ENCODE measurements at places on chromosomes 2 and 18.

- DNase-seq = no peak
Measured at GRCh38 chr18:49658823-49659404, 97.1 kb downstream of the LIPG start.

DNA sequence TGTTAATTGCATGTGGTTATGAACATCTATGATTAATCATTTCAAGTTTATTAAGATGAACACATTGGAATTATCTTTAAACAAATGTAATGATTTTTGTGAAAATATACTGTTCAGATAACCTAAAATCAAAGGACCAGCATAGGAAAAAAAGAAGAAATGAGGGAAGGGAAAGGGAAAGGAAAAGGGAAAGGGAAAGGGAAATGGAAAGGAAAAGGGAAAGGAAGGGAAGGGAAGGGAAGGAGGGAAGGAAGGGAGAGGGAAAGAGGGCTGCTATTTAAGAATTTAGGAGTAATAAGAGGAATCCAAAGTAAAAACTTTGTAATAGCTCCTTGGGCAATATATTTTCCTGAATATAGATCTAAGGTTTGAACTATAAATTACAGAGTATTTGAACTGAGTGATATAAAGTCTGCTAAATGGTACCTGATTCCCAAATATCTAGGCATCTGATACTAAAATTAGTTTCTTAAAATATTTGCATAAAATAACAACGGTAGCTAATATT, 726.3 kb downstream of the EPHA4 start:
- no peak for DNase-seq

DNA sequence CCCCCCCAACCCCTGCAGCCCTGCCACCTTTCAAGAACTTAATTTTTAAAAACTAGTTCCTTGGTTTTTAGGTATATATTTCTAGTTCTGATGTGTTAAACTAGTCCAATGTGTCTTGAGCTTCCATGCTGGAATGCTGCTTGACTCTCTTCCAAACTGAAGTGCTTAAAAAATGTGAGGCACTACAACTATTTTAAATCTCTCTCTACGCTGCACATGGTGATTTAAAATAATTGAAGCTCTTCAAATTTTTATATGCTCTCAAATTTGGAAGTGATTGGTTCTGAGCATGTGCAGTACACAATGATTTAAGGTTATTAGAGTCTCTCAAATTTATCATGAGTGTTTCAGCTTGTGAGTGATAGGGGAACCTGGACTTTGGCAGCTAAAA, 192.6 kb upstream of the ZEB2 start:
- no peak for DNase-seq

DNA sequence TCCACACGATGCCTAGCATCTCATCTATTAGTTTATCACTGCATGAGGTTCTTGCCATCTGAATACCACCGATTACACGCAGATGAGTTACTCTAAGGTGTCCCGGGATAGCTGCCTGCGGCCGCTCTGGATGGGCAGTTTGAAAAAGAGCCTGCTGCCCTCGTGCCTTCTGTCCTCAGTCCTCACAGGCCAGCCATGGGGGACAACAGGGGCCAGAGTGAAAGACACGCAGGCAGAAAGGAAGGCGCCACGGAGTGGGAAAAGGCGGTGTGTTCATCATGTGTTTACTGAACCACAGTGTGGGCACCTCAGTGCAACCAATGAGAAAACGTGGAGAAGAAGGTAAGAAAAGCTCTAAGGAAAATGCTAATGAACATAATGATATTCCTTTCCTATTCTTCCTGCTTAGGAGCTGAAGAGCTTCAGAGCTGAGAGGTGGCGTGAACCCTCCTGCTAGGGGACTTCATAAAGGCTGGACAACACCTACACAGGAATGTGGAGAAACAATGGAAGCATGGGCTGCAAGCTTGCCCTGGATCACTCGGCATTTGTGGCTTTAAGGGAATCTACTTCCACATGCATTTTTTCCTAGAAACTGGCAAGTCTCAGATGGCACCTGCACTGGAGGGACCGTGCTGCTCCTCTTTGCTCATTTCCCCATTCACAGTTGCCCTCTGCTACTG, 50.9 kb downstream of the CABYR start:
- no peak for DNase-seq

- no peak for DNase-seq
Measured at GRCh38 chr2:46072101-46072820, 224.9 kb upstream of the EPAS1 start.

DNA sequence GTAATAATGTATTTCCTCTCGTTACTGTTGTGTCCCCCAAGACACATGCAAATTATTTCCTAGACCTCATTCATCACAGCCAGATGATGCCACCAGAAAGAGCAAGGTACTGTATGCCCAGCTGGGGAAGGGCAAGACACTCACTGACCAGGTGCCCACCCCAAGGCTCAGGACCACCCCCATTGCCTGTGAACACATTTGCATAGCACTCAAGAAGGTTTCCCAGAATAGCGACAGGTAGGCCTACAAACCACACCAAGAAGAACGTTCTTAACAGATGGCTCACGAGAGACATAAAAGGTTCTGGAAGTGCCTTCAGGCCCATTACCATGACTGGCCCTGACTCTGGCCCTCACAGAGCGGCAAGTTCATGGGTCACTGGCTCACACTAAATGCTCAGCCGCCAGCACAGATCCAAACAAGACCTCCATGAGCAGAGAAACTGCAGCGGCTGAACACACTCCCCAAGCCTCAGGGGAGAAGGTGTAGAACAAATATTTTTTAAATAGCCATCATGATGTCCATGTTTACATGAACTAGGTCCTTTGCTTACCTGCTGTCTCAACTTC, 44.0 kb downstream of the FAM168B start:
- no peak for DNase-seq

- no peak for DNase-seq
Measured at GRCh38 chr2:26997394-26997793, 27.0 kb downstream of the MAPRE3 start.

All from CD8-positive, alpha-beta memory T cell (primary cell).